Stimulated activated CD4-positive, alpha-beta T cell treated with anti-CD3 and anti-CD28 coated beads, Interleukin-12 subunit alpha, Interleukin-12 subunit beta, amount 100 ng/mL, for 48 hours (primary cell): ENCODE measurements at places on chromosomes 6 and 20.

- no peak for DNase-seq
These were observed 163.0 kb downstream of the TBX18 start for GRCh38 chr6:84601366-84601765.

- DNase-seq, result no peak
These were observed 76.0 kb upstream of the AGPAT4 start for GRCh38 chr6:161349886-161350285.

GRCh38 chr6:2756241-2756640 is 5.5 kb upstream of the MYLK4 start:
- DNase-seq, result no peak

- DNase-seq, result no peak
These were observed 133.1 kb downstream of the HIVEP2 start for GRCh38 chr6:142811923-142812322.

DNA sequence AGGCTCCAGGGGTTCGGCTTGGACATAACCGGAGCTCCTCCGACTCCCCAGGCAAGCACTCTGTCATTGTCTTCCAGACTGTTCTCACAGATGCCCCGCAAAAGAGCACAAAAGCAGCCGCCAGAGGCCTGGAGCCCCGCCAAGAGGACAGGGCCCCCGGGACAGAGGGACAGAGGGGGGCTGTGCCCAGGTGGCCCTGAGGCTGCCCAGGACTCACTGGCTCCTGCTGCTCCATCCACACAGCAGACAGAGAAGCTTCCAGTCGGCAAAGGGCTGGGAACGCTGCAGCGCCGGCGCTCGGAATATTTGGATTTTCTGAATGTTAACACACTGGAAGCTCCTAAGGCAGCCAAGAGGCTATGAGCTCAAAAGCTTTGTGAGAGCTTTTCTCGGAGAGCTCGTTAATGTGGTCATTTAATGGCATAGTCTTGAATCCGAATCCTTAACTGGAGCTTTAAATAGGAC is 68.0 kb upstream of the QKI start:
- DNase-seq, result no peak

DNA sequence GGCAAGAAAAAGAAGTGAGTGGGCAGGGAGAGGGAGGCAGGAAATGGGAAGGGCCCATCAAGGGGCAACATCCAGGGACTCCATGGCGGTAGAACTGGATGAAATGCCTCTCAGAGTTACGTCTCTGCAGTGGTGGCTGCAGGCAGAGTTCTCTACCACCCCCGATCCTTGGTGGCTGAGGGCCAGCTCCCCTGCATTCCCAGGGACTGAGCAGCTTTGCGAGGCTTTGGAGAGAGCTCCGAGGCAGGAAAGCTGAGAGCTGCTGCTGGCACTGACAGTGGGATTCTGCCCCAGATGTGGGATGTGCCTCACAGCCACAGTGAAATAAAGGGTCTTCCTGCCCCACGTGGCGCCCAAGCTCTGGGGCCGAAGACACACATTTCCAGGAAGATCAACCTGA is 236.6 kb downstream of the SLC24A3 start:
- no peak for DNase-seq

DNA sequence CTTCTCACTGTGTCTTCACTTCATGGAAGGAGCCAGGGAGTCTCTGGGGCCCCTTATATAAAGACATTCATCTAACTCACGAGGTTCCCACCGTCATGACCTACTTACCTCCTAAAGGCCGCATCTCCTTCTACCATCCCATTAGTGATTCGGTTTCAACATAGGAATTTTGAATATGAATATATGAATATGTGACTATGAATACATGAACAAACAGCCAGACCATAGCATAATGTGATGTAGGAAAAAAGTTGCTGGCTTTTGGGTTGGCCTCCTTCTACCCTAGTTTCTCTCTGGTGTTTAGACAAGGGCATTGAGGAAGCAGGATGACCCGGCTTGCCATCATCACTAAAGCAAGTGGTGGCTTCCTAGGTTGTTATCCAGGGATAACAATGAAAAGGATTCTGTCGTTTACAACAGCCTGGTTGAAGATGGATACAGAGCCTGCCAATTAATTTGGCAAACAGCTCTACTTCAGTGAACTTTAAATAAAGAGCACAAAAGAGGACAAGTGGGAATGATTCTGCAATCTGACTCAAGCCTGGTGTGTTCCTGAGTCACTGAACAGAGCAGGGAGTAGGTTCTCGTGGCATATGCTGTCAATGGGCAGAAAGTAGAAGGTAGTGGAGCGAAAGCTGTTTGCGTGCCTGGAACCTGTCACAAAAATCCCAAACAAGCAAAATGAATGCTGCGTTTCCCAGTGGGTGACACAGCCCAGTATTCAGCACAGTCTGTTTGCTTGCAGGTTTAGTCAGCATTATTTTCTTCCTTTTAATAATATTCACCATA is 44.0 kb upstream of the DOK5 start:
- DNase-seq, result no peak

- no peak for DNase-seq
These were observed 16.4 kb upstream of the CCDC28A start for GRCh38 chr6:138757136-138757535.

- no peak for DNase-seq
These were observed 371.9 kb downstream of the CD83 start for GRCh38 chr6:14489445-14489844.

DNA sequence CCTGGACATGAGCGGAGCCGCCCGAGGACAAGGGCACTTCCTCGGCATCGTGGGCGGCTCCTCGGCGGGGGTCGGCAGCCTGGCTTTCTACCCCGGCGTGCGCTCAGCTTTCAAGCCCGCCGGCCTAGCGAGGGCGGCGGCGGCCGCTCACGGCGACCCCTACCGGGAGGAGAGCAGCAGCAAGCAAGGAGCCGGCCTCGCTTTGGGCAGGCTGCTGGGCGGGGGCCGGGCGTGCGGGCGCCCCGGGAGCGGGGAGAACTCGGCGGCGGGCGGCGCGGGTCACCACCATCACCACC is 6.7 kb downstream of the PRDM13 start:
- DNase-seq, result no peak

GRCh38 chr6:13006578-13007300 is 290.2 kb downstream of the PHACTR1 start:
- DNase-seq, result no peak

- no peak for DNase-seq
These were observed 169.7 kb upstream of the TNFAIP3 start for GRCh38 chr6:137697267-137697938.

DNA sequence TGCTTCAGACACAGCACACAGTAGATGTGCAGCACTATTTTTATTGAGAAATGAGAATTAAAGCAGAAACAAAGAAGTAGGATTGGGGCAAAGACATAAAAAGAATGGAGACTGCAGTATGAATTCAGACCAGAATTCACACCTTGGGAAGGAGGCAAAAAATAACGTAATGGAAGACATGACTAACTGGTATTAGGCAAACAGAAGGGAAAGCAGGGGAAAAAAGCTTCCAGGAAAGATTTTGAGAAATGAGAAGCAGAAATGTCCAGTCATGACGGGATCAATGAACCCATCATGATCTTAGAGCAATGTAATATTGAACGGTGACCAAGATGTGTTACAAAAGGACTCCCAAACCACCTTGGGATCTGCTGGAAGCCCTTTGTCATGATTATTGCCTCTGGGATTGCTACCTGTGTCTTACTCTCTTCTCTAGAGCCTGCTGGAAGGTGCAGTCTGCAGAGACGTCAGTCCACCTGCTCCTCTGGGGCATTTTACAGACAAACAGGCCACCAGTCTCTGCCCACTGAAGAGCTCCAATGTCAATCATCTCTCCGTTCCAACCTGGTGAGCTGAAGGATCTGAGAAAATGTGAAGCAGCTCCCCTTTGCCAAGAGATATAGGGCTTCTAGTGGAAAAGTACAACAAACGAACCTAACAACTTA is 8.7 kb downstream of the NUDT3 start:
- no peak for DNase-seq

DNA sequence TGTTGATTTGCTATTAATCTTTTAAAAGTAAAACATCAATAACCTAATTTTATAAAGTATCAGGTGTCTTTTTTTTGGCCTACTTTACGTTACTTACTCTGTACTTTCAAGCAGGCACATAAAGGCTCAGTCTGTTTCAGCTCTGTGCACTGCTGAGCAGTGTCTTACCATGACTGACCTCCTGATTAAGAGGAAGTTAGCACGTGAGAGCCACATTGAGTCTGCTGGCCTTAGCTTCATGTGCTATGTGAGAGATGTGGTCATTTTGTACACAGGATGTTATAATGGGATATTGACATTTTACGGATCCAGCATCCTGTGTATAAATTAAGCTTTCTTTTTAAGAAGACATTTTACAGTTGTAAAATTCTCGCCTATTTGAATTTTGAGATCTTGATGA is 31.9 kb downstream of the ARID1B start:
- no peak for DNase-seq

GRCh38 chr20:20229595-20229994 is 138.3 kb upstream of the INSM1 start:
- DNase-seq, result no peak

DNA sequence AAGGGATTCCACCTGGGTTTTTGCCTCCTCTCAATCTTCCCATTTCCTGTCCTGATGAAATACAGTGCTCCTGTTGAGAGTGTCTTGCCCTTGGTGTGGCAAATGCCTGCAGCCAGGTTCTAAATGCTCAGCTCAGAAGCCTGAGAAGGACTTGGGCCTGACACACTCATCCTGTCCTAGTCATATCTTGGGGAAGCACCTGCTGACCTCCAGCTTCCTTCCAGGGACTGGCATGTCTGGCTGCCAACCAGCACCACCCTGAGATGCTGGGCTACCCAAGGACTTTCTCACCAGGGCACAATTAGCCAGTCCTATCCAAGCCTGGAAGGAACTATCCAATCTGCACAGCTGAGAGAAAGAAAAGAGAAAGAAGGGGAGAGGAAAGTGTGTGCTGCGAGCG is 43.4 kb downstream of the LRFN2 start:
- DNase-seq, result no peak

DNA sequence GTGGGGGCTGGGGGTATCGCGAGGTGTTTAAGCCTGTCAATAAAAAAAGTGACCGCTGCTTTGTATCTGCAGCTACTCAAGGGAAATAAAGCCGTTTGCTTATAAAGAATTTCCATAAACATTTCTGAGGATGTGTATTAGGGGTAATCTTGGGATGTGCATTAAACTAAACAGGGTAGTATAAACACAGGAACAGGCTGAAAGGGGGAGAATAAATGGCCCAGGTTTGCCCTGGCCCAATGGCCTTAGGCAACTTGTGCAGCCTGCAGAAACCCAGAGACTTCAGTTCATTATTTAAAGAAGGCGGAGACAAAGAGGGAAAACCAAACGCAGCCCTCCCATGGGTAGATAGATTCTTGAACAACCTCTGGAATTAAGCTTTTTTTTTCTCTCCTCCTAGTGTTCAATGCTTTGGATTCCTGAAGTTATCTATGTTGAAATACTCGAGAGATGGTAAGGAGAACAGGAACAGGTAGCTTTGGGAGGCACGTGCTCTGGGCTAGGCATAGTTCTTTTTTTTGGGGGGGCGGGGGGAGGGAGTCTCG is 35.6 kb upstream of the SALL4 start:
- DNase-seq, result no peak

GRCh38 chr6:113402544-113402943 is 454.6 kb upstream of the MARCKS start:
- no peak for DNase-seq

- no peak for DNase-seq
These were observed 10.1 kb downstream of the TNFAIP3 start for GRCh38 chr6:137877113-137877512.

GRCh38 chr6:149428606-149429005 is 28.5 kb downstream of the SUMO4 start:
- DNase-seq, result no peak

DNA sequence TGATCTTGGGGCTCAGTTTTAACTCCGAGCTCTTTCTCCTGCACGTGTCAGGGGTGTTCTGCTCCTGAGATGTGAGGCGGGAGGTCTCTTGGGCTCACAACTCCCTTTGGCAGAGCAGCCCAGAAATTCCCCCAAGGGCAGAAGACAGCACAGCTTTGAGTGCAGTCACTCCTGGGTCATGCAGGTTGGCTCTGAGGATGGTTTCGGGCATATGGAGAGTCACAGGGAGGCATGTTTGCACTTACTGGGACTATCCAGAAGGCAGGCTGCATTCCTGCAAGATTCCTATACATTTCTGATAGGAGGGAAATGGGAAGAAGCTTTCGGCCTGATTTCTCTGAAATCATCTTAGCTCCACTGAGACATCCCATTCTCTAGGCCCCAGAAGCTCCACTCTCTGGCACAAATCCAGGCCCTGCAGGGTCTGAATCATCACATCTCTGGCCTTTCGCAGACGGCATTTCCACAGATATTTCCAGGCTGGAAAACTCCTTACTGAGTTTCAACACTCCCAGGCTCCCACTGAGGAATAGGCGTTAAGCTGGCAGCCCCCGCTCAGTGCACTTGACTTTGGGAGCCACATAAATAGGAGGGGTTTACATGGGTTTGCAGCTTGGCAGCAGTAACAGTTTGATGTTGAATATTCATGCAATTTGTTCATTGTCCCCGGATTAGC is 39.7 kb downstream of the AGPAT4 start:
- DNase-seq, result no peak

GRCh38 chr6:154352898-154353585 is 3.6 kb downstream of the IPCEF1 start:
- peak; percentile 49 for DNase-seq

- DNase-seq, result no peak
These were observed 355.0 kb downstream of the CDH26 start for GRCh38 chr20:60313191-60313590.

DNA sequence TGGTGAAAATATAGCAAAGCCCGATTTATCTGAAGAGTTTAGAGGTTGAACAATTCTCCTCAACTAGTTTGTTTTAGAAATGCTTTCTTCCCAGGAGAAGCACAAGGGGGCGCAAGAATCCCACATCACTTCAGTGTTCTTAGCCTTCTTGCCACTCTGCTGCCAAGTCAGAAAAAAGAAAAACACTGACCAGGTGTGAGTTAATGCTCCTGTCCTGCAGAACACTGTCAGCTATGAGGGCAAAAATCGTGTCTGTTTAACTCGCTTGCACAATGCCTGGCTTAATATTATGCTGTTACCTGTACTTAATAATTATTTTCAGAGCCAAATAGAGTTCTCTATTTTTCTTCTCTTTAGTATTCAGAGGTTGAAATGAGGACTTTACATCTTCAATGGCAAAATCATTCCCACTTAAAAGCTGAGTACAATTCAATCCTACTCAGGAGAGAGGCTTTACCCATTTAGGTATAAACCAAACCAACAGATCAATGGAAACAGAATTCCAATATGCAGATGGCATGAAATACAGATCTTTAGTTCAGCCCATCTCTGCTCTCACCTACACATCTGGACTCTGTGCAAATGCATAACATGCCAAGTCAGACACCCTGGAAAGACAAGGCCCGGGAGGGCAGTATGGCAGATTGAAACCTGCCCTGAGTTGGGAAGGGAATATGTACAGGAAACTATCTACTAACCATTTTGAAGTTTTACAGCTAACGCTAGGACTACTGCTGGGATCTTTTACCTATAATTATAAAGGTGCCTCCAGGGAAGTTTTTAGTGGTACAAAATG is 71.4 kb upstream of the TULP1 start:
- DNase-seq, result peak; percentile 71

DNA sequence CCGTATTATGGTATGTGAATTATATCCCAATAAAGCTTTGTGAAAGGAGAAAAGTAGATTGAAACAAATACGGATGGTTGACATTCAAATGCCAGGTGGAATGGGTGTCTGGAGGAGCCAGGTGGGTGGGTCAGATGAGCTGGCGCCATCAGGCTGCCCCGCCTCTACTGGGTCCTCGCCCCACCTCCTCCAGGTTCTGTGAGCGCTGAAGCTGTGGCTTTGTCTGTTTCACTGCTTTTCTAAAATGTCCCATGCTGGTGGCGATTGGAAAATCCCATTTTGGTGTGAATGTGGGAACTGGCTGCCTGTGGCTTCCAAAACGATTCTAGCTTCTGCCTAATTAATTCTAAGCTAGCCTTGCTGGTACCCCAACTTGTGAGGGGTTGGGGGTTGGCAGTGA is 16.5 kb downstream of the DUSP22 start:
- DNase-seq, result no peak

- no peak for DNase-seq
These were observed 36.3 kb upstream of the TGM2 start for GRCh38 chr20:38201356-38201755.
